ENCODE measurements at places on chromosomes 16 and 17.

DNA sequence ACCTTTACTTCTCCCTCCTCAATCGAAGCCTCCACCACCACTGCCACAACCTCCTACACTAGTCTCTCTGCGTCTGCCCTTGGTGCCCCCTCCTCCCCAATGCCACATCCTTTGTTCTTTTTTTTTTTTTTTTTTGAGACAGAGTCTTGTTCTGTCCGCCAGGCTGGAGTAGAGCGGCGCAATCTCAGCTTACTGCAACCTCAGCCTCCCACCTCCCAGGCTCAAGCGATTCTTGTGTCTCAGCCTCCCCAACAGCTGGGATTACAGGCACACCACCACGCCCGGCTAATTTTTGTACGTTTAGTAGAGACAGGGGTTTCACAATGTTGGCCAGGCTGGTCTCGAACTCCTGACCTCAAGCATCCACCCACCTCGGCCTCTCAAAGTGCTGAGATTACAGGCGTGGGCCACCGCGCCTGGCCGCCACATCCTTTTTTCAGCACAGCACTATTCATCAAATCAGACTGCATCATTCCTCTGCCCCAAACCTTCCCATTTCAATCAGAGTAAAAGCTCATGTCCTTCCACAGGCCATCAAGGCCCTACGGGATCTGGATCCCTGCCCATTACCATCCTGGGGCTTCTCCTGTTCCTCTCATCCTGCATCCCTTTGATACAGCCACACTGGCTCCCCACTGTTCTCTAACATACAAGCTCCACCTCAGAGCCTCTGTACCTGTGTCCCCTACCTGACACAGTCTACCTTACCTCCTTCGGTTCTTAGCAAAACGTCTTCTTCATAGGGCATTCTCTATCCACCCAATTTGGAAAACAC lies 2.0 kb downstream of the KLHL11 start:
- no peak for DNase-seq

DNA sequence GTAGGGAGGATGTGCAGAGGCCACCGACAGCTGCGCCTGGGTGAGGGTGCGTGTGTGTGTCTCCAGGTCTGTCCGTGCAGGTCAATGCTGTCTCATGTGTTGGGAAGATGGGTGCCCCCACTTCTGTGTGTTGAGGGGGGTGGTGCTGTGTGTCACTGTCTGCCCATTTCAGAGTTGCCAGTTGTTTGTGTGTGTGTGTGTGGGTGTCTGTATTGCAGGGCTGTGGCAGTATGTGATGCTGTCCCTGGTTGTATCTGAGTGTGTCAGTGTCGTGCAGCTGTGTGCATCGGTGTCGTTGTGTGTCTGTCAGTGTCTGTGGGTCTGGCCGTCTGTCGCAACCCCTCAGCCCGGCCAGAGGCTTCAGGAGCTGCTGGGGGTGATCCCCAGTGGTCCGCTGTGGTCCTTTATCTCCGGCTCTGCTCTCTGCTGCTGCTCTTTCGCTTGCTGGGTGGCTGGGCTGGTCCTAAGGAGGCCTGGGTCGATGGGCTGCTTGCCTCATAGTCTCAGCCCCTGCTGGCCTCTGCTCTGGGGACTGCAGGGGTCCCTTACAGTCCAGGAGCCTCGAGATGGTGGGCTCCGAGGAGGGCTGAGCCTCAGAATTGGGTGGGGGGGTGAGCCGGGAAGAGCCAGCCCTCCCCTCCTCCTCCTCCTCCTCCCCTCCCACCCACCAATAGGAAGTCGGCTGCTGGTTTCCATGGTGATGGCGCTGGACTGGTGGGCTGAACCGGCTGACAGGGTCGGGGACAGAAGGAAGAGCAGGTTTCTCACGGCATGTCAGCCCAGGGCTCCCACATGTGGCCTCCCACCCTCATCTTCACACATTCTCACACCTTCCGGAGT lies at the start of gene TSPOAP1:
Gene TSPOAP1, minus strand, starts transcription at position 601 of the 840 bp plus-strand sequence. CDS start 875 bp downstream, outside the sequence.
- DNase-seq = no peak

DNA sequence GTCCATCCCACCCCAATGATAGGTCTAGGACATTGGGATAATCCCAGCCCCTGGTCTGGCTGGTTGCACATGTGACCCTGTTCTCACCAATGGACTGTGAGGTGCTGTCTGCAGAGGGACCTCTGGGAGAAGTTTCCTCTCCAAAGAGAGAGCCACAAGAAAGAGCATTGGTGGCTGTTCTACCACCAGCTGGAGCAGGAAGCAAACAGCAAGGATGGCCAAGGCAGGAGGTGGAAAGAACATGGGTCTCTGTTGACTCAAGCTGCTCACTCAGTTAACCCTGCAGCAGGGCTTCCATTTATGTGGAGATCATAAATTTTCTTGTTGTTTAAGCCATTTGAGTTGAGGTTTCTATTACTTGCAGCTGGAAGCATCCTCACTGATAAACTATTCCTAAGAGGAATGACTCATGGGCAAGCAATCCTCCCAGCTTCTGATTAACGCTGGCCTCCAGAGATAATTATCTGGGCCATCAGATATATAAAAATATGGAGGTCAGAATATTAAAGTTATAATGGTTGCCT lies 52.6 kb downstream of the CYB5B start:
- DNase-seq = peak; percentile 86

DNA sequence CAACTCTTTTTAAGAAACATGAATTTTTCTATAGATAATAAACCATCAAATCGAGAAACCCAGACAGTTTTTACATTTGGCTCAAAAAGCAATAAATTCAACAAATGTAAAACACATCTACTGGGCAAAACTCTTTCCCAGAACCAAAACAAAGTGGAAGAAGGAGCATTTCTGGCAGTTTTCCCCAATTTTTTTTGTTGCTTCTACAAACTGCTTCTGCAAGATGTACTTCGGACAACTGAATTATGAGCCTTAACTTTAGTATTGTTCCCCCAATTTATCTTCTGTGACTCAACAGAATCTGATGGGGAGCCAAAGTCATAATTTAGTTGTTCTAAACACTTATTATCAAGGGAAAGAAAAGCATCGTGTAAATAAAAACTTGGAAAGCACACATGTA lies 1047.2 kb downstream of the CDH11 start:
- no peak for DNase-seq

DNA sequence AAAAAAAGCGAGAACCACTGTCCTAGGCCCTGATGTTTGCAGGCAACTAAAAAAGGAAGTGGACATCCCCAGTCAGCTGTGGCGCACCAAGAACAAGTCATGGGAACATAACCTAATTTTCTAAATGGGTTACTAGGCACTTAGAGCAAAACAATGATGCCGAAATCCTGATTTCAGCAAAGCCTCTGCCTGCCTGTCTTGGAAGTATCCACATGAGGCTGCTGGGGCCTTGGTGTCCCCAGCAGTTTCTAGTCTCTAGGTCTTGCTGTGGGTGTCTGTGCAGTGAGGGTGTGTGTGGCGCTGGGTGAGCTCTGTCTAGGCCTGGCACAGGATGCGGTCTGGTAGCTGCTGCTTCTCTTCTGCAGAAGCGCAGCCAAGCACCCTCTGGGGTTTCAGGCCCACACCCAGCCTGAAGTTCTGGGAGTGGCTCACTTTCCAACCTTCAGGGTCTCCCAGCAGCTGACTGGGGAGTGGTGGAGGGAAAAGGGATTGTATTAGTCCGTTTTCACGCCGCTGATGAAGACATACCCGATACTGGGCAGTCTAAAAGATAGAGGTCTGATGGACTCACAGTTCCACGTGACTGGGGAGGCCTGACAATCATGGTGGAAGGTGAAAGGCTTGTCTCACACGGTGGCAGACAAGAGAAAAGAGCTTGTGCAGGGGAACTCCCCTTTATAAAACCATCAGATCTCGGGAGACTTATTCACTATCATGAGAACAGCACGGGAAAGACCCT lies 21.1 kb downstream of the STH start:
- DNase-seq = no peak

DNA sequence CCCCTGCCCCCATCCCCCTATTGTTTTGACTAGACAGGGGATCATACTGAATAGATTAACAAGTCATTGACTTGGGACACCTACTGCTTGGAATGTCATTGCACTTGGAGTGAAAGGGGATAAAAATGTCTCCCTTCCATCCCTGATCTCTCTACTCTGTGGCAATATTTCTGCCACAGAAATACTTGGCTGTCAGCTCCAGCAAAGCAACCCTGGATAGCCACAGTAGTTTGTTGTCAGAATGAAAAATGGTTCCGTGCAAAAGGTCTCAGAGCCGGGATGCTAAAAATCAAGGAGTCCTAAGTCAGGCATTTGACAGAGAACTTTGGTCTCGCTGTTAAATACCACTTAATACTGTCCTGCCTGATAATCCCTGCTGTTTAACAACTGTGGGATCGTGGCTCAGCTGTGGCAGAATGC lies 722.0 kb upstream of the SOX9 start:
- DNase-seq = no peak

- no peak for DNase-seq
Observed at GRCh38 chr17:15048933-15049794, 216.0 kb downstream of the PMP22 start.

GRCh38 chr16:11452746-11453389 lies 107.6 kb downstream of the RMI2 start:
- DNase-seq = no peak

- no peak for DNase-seq
Observed at GRCh38 chr16:79347277-79347676, 253.3 kb downstream of the MAF start.

GRCh38 chr17:13513039-13513405 lies 88.7 kb downstream of the HS3ST3A1 start:
- no peak for DNase-seq

DNA sequence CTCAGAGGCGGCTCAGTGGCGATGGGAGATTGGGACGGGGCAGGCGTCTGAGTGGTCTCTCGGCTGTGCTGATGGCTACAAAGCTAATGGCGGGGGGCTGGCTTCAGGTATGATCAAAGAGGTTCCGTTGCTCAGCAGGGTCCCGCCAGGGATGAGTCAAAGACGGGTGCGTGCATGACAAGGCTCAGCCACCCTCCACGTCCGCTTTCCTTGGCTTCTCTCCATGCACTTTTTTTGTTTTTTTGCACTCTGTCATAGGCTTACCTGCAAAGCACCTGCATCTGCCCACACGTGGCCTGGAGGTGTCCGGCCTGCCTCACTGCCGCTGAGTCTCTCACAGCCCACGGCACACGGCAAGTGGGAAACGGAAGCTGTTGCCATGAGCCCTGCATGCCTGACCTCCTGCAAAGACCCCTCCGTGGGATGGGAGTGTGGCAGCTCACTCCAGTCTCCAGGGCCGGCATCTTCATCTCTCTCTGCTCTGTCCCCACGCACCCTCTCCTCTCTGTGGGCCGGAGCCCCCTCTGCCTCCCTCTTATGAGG lies 85.5 kb upstream of the ZNF469 start:
- no peak for DNase-seq

- DNase-seq = peak; percentile 88
Observed at GRCh38 chr17:79201536-79202227, 127.1 kb downstream of the ENGASE start.

DNA sequence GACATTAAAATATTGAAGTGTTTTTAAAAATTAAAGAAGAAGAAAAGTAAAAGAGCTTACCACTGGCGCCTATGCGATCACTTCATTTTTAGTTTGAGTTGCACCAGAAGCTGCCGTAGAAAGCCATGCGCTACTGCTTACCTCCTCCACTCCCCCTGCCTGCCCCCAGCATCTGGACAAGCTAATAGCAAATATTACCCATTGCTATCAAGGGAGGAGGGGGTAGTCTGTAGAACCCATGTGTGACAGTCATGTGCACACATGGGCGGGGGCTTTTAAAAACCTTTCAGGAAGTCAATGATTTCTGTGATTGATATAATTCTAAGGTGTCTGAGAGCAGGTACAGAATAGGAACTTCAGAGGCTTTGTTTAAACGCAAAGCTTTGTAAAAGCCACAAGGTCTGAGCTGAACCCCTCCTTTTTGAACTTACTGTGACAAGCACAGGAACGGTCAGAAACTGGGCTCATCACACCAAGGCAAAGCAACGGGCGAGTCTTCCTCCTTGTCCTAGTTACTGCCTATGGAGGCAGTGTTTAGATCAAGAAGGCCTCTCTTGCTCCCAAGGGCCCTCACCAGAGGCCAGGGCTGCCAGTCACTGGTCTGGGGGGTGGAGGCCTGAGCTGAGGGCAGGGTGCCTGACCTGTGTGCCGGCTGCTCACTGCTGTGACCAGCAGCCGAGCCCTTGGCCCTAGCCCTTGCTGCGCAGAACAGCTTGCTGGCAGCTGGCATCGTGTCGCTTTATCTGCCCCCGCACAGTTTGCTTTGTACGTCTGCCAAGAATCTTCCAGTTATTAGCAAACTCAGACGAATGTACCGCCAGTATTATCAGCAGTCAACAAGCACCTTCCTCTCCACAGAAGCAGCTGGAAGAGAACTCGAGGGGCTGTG lies 15.0 kb downstream of the GINS2 start:
- DNase-seq = no peak

- DNase-seq = no peak
Observed at GRCh38 chr17:18314059-18314730, 599 bp downstream of the TOP3A start.

DNA sequence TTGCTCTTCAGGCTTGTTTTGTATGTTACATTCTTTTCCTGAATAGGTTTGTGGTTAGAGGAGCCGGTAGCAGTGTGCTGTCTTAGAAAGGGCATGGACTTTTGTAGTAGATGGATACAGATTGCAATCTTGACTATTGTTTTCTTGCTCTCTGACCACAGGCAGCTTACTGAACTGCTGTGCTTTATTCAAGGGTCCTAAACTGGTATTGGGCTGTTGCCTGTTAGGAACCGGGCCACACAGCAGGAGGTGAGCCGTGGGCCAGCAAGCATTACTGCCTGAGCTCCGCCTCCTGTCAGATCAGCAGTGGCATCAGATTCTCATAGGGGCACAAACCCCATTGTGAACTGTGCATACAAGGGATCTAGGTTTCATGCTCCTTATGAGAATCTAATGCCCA lies 373.9 kb downstream of the CPPED1 start:
- no peak for DNase-seq

- DNase-seq = no peak
Observed at GRCh38 chr16:57508035-57508425, 21.7 kb upstream of the DOK4 start.

GRCh38 chr17:49851387-49852291 lies 3.8 kb upstream of the TAC4 start:
- DNase-seq = peak; percentile 22

GRCh38 chr17:35243561-35244340 lies 879 bp downstream of the SLFN5 start:
- peak; percentile 43 for DNase-seq

DNA sequence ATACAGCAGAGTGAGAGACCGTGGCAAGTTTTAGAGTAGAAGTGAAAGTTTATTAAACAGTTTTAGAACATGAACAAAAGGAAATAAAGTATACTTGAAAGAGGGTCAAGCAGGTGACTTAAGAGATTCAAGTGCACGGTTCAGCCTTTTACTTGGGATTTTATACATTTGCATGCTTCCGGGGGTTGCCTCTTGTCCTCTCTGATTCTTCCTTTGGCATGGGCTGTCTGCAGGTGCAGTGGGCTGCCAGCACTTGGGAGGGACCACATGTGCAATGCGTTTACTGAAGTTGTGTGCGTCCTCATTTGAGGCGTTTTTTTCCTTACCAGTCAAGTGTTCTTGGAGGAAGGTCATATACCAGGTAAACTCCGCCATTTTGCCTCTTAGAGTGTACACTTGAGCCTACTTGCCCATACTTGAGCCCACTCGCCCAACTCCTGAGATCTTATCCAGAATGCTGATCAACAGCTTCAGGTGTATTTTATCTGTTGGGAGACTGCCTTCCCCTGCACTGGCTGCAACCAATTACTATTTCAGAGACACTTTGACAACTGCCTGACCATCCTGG lies 195.2 kb downstream of the IRX5 start:
- no peak for DNase-seq

Data from RCC 7860 (cell line).